ENCODE measurements at places on chromosomes 3 and 15.
A peak's percentile ranks its signal among the peaks of the same experiment; 100 is the strongest.

DNA sequence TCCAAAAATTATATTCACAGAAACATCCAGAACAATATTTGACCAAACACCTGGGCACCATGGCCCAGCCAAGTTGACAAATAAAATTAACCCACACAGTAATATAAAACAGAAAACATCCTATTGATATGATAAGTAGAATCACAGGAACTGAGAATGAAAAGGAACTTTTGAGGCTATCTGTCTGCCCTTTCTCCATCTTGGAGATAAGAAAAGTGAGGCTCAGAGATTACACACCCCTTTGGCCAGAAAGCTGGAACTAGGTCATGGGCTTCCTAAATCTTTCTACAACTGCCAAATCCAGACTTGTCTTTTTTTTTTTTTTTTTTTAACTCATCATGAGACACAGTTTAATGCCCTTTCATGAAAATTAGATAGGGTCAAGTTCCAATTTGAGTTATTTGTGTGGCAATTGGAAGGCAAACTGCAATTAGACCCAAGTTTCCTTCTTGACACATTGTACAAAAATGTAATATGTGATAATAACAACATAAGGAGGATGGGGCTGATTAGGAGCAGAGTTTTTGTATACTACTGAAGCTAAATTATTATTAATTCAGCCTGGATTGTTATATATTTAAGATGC is 137.2 kb downstream of the RPL22L1 start:
- no peak for DNase-seq

DNA sequence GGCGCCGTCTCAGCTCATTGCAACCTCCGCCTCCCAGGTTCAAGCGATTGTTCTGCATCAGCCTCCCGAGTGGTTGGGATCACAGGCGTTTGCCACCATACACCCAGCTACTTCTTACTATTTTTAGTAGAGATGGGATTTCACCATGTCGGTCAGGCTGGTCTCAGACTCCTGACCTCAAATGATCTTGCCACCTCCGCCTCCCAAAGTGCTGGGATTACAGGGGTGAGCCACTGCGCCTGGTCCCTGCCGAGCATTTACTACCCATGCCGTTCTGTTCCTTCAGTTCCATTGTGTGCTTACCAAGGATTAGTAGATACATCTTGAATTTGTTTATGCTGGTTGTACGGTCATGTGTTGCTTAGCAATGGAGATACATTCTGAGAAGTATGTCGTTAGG is 10.3 kb downstream of the CHD2 start:
- DNase-seq = no peak

DNA sequence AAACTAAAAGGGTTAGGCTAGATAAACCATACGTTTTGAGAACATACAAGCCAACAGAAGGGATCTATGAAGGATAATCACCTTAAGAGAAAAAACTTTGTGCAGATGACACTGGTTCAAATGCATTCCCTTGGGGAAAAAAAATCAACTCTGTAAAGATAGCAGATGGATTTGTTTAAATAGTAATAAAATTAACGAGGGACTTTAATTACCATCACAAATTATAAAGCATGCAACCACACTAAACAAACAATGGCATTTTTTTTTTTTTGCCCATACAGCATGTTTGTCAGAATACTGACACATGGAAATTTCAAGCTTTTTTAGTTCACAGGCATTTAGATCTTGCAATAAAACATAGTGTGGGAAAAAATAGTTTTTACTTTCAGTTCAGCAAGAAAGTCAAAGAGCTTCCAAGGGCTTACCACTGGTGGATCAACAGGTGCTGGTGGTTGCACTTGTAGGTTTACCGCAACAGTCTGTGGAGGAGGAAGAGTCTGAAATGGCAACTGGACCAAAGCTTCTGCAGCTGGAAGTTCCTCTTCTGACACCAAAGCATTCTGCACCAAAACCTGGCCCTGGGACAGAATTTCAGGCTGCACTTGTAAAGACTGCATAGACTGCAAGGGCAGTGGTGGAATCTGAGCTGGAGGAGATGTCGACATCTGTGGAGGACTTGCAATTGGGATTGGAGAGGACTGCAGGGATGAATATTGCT is 53.1 kb downstream of the PHC3 start:
- DNase-seq = peak; percentile 32

DNA sequence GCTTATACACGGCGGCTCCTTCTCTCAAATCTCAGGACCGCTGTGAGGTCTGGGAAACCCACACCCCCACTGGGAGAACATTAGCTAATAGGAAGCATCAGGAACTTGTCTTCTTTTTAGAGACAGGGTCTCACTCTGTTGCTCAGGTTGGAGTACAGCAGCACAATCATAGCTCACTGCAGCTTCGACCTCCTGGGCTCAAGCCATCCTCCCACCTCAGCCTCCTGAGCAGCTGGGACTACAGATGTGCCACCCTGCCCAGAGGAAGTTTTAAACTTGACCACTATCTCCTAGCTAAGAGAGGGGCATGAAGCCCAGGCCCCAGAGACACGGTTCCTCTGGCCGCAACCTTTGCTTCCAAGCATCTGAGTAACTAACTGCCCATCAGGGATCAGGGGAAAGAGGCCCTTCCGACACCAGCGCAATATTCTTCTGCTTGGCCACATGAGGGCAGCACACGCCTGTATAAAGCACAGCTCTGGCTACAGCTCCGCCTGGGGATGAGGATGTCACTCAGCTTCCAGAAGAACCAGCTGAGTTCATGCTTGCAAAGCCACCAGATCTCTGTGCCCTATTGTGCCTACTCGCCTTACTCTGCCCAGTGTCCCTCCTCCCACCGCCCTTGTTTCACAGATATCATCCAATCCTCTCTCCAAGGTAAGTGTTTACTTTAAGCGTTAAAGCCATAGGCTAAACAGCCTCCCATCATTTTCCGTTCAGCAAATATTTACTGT is 57.6 kb upstream of the SLC6A11 start:
- peak; percentile 80 for DNase-seq

DNA sequence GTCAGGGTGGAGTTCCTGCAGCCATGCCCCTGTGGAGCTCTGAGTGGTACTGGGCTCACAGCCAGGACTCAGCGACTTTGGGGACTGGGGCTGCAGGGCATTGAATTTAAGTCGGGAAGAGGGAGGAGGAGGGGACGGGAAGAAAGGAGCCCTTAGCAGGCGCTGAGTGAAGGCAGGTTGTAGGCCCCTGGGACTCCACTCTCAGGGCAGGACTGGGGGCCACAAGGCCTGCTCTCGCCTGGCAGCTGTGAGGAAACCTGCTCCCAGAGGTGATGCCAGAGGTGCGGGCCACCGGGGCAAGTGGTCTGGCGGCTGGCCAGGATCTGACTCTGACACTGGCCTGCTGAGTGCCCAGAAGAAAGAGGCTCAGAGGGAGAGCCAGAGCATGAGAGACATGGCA is 73.5 kb downstream of the EPHB3 start:
- no peak for DNase-seq

GRCh38 chr3:65379223-65379622 is 659.5 kb downstream of the MAGI1 start:
- no peak for DNase-seq

DNA sequence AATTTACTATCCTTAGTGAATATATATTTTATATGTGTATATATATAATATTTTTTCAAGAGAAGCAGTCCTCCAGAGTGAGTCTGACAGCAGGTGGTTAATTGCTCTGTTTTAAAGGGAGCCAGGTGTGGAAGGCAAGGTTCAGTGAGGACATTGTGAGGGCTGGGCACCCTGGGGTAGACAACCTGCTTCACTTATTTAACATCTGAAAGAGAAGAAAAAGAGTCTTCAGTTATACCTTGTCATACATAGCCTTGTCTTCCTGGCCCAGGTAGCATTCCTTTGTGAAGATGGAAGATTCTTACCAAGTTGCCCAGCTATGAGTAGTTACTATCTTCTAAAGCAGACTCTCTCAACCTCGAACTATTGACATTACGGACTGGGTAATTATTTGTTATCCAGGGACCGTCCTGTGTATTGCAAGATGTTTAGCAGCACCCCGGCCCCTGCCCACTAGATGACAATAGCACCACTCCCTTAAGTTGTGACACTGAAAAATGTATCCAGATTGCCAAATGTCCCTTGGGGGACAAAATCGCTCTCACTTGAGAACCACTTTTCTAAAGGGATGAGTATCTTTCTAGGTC is 336.0 kb upstream of the TRIM42 start:
- DNase-seq = no peak

DNA sequence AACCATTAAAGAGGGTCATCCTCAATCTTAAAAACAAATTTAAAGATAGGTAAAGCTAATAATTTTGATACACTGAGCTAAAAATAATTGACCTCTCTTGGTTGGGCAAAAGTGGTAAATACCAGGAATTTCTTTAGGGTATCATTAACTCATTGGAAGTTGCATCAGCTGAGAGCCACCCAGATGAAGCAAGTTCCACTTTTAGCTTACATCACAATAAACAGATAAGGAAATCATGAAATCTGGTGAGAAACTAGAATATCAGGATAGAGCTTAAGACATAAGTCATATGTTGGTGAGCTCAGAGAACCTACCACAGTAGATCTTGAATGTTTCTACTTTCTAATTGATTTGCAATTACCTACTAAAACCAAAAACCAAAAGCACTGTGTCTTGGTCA is 97.4 kb upstream of the SLC2A2 start:
- DNase-seq = no peak

GRCh38 chr3:185153861-185154629 is 1.2 kb upstream of the C3orf70 start:
- DNase-seq = peak; percentile 26

DNA sequence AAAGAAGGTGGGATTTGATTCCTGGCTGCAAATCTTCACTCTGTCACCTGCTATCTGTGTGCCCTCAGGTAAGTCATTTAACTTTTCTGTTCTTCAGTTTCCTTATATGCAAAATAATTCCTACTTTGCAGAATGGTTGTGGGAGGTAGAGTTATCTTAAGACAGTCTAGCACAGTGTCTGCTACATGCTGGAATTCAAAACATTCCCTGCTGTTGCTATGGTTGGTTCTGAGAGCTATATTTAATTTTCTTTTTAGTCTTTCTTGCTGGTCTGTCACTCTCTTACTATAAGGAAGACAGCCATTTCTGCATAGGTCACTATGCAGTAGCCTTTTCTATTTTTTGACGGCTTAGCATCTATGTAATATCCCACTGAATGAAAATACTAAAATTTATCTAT is 4.0 kb upstream of the ADPGK start:
- no peak for DNase-seq

DNA sequence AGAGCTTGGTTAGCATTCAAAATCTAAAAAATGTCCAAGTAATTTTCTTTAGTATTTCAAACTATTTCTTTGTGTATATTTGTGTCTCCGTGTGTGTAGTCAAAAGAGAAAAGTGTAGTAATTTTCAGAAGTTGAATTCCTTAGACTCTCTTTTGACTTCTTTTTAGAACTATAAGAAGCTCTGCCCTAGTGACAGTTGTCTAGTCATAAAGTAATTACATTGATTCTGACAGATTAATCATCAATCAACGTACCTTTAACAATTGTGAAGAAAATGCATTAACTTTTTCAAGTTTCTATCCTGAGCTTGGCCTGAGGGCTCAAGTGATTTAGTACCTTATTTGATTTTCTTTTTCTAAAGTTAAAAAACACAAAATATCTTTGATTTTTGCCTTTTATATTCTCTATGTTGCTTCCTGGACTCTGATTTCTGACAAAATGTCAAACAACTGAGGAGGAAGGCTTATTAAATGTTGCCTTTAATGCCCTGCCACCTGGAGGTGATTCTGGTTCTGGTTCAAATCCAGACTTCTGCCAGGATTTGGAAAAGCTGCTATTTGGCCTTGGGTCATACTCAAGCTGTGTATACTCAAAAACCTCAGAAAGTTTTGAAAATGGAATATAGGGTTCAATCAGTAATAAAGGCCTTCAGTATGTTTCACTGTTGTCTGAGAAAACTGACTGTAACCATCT is 653.6 kb downstream of the NSUN3 start:
- DNase-seq = no peak

- DNase-seq = no peak
Measured at GRCh38 chr3:170076715-170077238, 39.0 kb downstream of the GPR160 start.

- no peak for DNase-seq
Measured at GRCh38 chr3:88703501-88704059, 403.8 kb upstream of the EPHA3 start.

- no peak for DNase-seq
Measured at GRCh38 chr3:186967686-186968085, 37.4 kb downstream of the ST6GAL1 start.

GRCh38 chr15:98782801-98783200 is 134.5 kb downstream of the IGF1R start:
- no peak for DNase-seq

DNA sequence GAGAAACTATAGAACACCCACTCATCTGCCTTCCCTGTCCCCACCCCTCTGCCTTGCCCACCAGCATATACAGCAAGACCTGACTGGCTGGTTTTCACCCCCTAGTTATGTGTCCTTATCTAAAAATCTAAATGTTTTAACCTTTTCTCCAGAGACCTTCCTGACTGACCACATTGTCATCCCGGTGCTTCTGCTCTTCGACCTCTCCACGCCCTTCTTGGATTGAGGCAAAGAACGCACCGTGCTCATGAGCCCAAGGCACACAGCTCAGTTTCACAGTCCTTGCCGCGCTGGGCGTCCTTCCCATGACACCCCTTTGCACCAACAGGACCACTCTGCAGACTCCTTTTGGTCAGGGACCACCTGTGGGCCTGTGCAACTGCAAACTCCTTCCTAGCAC is 62.7 kb downstream of the B3GNT5 start:
- no peak for DNase-seq

DNA sequence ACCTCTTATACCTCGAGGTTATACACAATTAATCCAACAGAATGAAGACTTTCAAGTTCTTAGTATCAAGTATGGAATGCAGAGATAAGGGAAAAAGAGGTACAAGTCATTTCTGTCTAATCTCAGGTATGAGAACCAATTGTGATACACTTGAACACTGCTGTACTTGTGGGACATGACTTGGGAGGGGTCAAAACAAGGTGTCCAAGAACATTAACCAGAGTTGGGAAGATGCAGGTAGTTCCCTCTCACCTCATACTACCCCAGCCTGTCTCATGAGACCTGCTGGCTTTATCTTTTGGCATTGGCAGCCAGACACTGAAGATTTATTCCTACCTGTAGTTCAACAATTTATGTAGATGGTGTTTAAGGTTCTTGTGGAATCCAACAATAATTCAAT is 209.7 kb downstream of the NR1D2 start:
- DNase-seq = no peak

- no peak for DNase-seq
Measured at GRCh38 chr15:100336061-100336460, 5.7 kb downstream of the ADAMTS17 start.

DNA sequence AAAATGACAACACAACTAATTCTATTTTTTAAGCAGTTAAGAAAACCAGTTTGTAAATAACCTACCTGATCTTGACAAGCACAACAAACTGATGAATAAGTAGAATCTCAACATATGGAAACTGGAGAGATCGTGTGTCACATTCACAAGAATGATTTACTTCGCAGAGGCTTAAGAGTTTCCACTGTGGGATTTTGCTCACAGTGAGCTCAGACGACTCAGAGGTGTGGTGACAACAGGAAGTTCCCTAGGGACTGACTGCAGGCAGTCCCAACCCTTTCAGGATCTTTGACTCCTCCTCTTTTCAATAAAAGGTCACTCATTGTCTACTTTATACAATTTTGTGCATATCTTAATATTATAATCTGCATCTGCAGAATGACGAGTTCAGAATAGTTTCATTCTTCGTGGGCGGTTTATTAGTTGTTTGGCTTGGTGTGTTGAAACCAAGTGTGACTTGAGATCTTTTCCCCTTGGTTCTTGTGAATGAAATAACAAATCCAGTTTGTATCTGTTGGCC is at the start of gene LIPH:
Gene LIPH, minus strand, starts transcription at position 231 of the 520 bp plus-strand sequence. Its CDS starts 117 bp downstream, at position 114.
- DNase-seq = peak; percentile 53

- DNase-seq = peak; percentile 57
Measured at GRCh38 chr15:90306560-90306959, 41.1 kb downstream of the NGRN start.

- DNase-seq = no peak
Measured at GRCh38 chr3:30554317-30554690, 52.1 kb upstream of the TGFBR2 start.
